ENCODE measurements at places on chromosomes 5 and 9. TPM values are rescaled to one million over a fixed set of nuclear protein-coding genes. Genes with fewer than 3 reads are reported as not detected.

Gene PNPLA7
- 4.6 TPM for total RNA-seq

Gene MYMK
- total RNA-seq = not detected

Gene HSD17B3
- not detected for total RNA-seq

Gene DAB2
- total RNA-seq = 29.2 TPM

Gene CLPTM1L
- 85.4 TPM for total RNA-seq

Gene TMEM252
- total RNA-seq = not detected

Gene NUDT12
- total RNA-seq = 6.2 TPM

Gene CDKN2B-AS1
- not detected for total RNA-seq

Gene PAEP
- total RNA-seq = not detected

Gene STXBP1
- total RNA-seq = 44.9 TPM

Gene CCDC152
- 0.89 TPM for total RNA-seq

Gene MEIKIN
- total RNA-seq = not detected

GRCh38 chr9:114643896-114644295 is 13.7 kb downstream of the TEX53 start:
- H3K27ac ChIP-seq = no peak overlapping the region
- H3K27me3 ChIP-seq = no peaks in the 10 kb centered on the region
- no peaks in the 10 kb centered on the region for H3K36me3 ChIP-seq
- H3K4me3 ChIP-seq = no peak overlapping the region
- H3K4me1 ChIP-seq = no peaks in the 10 kb centered on the region

GRCh38 chr5:27011274-27011673 is 27.1 kb downstream of the CDH9 start:
- no peak overlapping the region for H3K27ac ChIP-seq
- no peaks in the 10 kb centered on the region for H3K4me1 ChIP-seq

DNA sequence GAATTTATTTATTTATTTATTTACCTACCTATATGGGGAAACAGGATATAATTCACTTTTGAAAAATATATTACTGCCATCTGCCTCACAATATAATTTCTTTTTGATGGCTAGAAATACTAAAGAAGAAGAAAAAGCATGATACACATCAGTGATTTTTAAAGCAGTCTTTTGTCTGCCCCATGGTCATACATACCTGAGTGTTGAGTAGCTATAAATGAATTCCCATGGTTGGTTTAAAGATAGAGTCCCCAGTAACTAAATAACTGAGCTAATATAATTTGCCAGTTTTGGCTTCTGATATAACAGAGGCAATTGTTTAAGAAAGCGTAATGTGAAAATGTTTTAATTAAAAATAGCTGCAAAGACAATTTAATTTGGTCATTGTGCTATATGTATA is 447.8 kb downstream of the PDE4D start:
- H3K36me3 ChIP-seq = no peaks in the 10 kb centered on the region
- no peak for DNase-seq

GRCh38 chr5:141672841-141673813 is 8.9 kb downstream of the ARAP3 start:
- no peaks in the 10 kb centered on the region for H3K27me3 ChIP-seq
- no peak for DNase-seq
- H3K4me1 ChIP-seq = no peaks in the 10 kb centered on the region
- no peak overlapping the region for H3K4me3 ChIP-seq
- no peak overlapping the region for H3K27ac ChIP-seq
- H3K36me3 ChIP-seq = peaks cover 5% of the 10 kb centered on the region

DNA sequence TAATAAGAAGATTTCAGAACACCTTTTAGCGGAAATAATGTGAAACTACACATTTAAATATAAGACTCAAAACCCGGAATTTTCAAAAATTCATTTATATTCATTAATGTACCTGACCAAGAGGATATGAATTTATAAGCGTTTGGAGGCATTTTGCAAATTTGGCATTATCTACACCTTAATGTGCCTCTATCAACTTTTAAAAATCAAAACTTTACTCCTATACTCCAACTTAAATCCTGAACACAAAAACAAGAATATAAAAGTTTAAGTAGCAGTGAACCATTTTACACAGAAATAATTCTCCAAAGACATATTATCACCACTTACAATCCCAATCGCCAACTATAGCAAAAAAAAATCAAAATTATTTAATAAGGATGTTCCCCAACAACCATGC is 3.9 kb downstream of the ZNF608 start:
- peaks cover 56% of the 10 kb centered on the region for H3K4me1 ChIP-seq

DNA sequence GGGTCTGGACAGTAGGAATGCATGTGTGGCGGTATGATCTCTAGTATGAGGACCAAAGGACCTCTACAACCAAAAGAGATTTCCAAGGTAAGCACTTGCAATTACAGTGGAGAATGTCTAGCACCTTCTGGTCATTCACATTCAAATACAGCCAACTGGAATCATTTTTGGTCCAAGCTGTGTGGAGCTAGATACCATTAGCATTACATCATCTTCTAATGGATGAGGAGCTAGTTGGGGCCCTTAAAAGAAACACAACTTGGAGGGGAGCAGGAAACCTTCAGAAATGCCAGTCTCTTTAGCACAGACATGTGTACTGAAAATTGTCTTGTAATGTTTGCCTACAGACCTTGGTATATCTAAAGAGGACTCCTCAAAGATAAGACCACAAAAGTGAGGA is 244.7 kb downstream of the BNC2 start:
- H3K36me3 ChIP-seq = no peaks in the 10 kb centered on the region
- H3K4me1 ChIP-seq = peaks cover 27% of the 10 kb centered on the region
- H3K4me3 ChIP-seq = no peak overlapping the region
- no peak for DNase-seq

- no peak for DNase-seq
- no peaks in the 10 kb centered on the region for H3K36me3 ChIP-seq
- no peak overlapping the region for H3K4me3 ChIP-seq
- no peaks in the 10 kb centered on the region for H3K27me3 ChIP-seq
- no peaks in the 10 kb centered on the region for H3K4me1 ChIP-seq
- H3K27ac ChIP-seq = no peak overlapping the region
Measured at GRCh38 chr9:107700847-107701246, 211.3 kb upstream of the KLF4 start.

GRCh38 chr9:116027511-116027910 is 126.1 kb upstream of the PAPPA start:
- H3K27ac ChIP-seq = no peak overlapping the region
- H3K36me3 ChIP-seq = no peaks in the 10 kb centered on the region
- DNase-seq = no peak
- H3K4me1 ChIP-seq = no peaks in the 10 kb centered on the region
- H3K27me3 ChIP-seq = no peaks in the 10 kb centered on the region
- no peak overlapping the region for H3K4me3 ChIP-seq

DNA sequence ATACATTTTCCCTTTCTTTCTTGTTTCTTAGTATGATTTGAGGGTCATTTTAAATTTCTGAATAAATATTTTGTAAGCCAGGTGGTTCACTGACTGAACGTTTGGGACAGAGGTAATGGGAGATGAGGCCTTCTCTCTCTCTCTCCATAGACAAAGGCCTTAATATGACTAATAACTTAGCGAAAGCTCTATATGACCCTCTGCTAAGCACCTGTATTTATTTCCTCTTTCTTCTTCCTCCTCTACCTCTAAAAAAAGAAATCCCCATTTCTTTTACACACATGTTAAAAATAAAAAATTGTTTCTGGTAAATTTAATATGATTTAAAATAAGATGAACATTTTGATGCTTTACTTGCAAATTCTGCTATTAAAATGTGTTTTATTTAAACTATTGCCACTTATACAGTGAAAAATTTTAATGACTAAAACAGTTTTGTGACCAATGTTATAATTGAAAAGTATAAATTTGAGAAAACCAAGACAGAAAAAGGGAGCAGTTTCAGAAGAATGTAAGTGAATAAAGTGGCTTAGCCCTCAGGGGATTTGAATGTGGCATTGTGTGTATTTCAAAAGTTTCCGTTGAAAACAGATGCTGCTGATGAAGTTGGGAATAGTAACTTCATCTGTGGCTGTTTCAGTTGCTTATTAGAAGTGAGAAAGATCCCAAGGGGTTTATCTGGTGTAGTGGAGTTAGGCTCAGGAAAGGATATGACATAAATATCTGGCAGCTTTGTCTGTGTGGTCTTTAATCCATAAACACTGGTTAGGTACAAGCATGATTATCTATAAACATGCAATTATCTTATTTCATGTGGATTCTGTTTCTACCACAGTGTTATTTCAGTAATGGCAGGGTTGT is 128.6 kb upstream of the GRHPR start:
- no peak overlapping the region for H3K27ac ChIP-seq
- H3K4me3 ChIP-seq = no peak overlapping the region
- no peak for DNase-seq
- H3K4me1 ChIP-seq = peaks cover 6% of the 10 kb centered on the region
- H3K27me3 ChIP-seq = no peaks in the 10 kb centered on the region

DNA sequence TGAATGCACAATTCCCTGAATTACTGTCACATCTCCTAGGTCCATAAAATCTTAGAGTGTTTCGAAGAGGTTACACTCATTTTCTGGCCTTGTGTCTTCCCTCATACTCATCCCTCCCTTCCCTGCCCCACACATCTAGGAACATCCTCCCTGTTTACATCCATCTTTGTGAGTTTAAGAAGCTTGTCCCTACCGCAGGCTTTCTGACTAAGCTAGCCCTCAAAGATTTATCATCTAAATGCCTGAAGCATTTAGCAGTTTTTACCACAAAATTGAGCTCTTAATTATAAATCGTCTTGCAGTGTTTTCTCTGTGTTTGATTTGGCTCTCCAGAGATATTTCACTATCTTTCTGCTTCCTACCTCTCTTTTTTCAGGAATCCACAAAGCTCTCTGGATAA is 374.8 kb downstream of the KIAA0825 start:
- no peak overlapping the region for H3K4me3 ChIP-seq
- H3K36me3 ChIP-seq = no peaks in the 10 kb centered on the region
- no peaks in the 10 kb centered on the region for H3K27me3 ChIP-seq

DNA sequence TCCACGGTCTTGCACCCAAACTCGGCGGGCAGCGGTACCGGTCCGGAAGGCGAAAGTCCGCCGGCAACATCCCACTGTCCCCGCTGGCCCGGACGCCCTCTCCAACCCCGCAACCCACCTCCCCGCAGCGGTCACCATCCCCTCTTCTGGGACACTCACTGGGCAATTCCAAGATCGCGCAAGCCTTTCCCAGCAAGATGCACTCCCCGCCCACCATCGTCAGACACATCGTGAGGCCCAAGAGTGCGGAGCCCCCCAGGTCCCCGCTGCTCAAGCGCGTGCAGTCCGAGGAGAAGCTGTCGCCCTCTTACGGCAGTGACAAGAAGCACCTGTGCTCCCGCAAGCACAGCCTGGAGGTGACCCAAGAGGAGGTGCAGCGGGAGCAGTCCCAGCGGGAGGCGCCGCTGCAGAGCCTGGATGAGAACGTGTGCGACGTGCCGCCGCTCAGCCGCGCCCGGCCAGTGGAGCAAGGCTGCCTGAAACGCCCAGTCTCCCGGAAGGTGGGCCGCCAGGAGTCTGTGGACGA is 33.3 kb downstream of the CD180 start:
- no peaks in the 10 kb centered on the region for H3K27me3 ChIP-seq
- no peak overlapping the region for H3K4me3 ChIP-seq
- H3K4me1 ChIP-seq = peaks cover 14% of the 10 kb centered on the region
- H3K36me3 ChIP-seq = peaks cover 62% of the 10 kb centered on the region

- H3K36me3 ChIP-seq = peaks cover 7% of the 10 kb centered on the region
- no peaks in the 10 kb centered on the region for H3K27me3 ChIP-seq
- no peak overlapping the region for H3K4me3 ChIP-seq
- DNase-seq = no peak
- H3K4me1 ChIP-seq = no peaks in the 10 kb centered on the region
Measured at GRCh38 chr9:38012767-38013450, 56.1 kb downstream of the SHB start.

DNA sequence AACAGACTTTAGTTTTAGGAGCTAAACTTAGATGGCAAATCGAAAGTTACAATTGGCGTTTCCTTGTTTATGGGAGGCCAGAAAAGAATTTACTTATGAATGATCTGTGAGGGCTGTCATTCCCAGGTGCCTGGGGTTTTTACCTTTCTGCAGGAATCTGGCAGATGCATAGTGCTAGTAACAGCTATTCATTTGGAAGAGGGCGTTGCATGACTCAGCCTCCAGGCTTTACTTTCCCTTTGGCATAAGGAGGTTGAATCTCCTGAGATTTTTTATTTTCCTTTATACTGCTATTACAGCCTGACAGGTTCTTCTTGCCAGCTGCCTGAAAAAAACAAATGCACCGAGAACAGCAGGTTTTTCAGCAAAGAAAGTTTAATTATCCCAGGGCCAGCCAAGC is 30.0 kb downstream of the CARD6 start:
- H3K27me3 ChIP-seq = no peaks in the 10 kb centered on the region
- no peaks in the 10 kb centered on the region for H3K4me1 ChIP-seq
- no peaks in the 10 kb centered on the region for H3K36me3 ChIP-seq
- H3K27ac ChIP-seq = no peak overlapping the region
- DNase-seq = no peak

DNA sequence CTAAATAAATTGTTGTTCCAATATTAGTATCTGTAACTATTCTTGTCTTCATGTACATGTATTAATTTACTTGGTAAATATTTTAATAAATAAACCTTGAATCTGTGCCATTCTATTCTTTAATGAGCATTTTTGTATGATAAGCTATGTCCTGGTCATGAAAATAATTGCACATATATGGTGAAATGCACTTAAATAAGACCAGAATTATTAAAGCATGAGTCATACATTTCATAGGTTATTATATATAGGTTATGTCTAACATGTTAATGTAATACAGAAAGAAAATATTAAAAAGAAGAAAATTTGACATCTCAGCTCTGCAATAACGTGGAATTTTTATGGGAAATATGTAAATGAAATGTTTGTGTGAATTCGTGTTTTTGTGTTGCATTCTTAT is 1168.1 kb downstream of the TAF11L14 start:
- no peak overlapping the region for H3K27ac ChIP-seq
- DNase-seq = no peak
- H3K27me3 ChIP-seq = no peaks in the 10 kb centered on the region
- no peaks in the 10 kb centered on the region for H3K4me1 ChIP-seq

DNA sequence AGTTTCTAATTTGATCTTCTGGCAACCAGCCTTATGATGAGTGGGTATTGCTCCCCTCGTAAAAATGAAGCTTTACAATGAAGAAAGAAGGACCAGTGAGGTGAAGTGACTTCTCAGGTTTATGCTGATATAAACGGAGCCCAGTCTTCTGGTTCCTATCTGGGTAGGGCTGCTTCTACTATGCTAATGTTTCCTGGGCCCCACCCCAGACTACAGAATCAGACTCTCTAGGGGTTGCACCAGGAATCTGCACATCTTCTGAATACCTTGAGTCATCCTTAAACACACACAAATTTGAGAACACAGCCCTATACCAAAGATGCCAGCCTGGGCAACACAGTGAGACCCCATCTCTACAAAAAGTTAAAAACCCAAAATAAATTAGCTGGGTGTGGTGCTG is 16.2 kb downstream of the BTF3 start:
- H3K4me1 ChIP-seq = no peaks in the 10 kb centered on the region
- no peaks in the 10 kb centered on the region for H3K36me3 ChIP-seq
- H3K27me3 ChIP-seq = no peaks in the 10 kb centered on the region
- no peak for DNase-seq

- peak; percentile 70 for DNase-seq
- peak overlapping the region; percentile 78 for H3K27ac ChIP-seq
- no peaks in the 10 kb centered on the region for H3K4me1 ChIP-seq
Measured at GRCh38 chr9:128703616-128704355, 1.5 kb downstream of the PKN3 start.

GRCh38 chr9:91420501-91421127 is 3.0 kb downstream of the NFIL3 start:
- peak overlapping the region; percentile 95 for H3K27ac ChIP-seq
- H3K36me3 ChIP-seq = no peaks in the 10 kb centered on the region
- no peaks in the 10 kb centered on the region for H3K4me1 ChIP-seq
- peak overlapping the region; percentile 88 for H3K4me3 ChIP-seq
- DNase-seq = no peak

- H3K4me3 ChIP-seq = no peak overlapping the region
- no peak overlapping the region for H3K27ac ChIP-seq
- DNase-seq = no peak
- no peaks in the 10 kb centered on the region for H3K36me3 ChIP-seq
- peaks cover 30% of the 10 kb centered on the region for H3K4me1 ChIP-seq
- peaks cover 11% of the 10 kb centered on the region for H3K27me3 ChIP-seq
Measured at GRCh38 chr5:76081811-76082771, 1.1 kb upstream of the SV2C start.
